ENCODE measurements at places on chromosomes 1 and 21. TPM values are rescaled to one million over a fixed set of nuclear protein-coding genes. Genes with fewer than 3 reads are reported as not detected.

IL20 gene
- total RNA-seq = not detected

CR1L gene
- not detected for total RNA-seq

RAB3B gene
- 0.06 TPM for total RNA-seq

TAL1 gene
- total RNA-seq = not detected

SRGAP2B gene
- total RNA-seq = 15.0 TPM

TSPAN2 gene
- 0.26 TPM for total RNA-seq

CCDC24 gene
- total RNA-seq = 1.0 TPM

RAB29 gene
- total RNA-seq = 31.7 TPM

SPRR5 gene
- not detected for total RNA-seq

DNA sequence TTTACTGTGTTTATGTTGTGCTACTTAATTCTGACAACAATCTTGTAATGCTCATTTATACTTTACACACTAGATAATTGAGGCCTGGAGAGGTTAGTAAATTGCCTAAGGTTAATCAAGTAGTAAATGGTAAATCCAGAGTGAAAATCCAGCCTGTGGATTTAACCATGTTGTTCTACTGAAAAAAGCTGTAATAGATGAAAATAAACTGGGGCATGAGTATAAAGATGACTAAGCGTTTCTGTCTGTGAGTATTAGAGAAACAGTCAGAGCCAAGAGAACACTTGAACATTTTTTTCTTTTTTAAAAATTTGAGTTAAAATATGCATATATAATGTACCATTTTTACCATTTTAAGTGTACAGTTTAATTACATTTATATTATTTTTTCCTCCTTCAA lies 47.9 kb upstream of the LEPR start:
- no peak overlapping the region for H3K27ac ChIP-seq
- DNase-seq = no peak
- peaks cover 10% of the 10 kb centered on the region for H3K27me3 ChIP-seq
- H3K4me1 ChIP-seq = no peaks in the 10 kb centered on the region
- H3K36me3 ChIP-seq = no peaks in the 10 kb centered on the region

DNA sequence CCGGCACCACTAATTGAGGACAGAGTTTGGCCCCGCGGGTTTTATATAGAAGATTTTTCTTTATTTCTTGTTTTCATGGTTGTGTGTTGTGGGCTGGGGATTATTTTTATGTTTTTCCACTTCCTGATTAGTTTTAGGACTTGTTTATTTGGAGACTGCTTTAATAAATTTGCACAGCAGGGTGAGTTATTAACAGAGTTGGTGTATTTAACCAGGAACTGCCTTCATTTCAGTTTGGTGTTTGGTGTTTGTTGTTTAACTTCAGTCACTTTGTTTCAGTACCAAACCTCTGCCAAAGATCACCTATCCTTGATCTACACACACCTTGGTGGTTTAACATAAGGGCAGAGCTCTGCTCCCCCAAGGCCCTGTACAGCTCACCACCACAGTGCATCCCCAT lies 103.5 kb upstream of the LMO4 start:
- DNase-seq = no peak
- H3K4me3 ChIP-seq = no peak overlapping the region
- H3K4me1 ChIP-seq = no peaks in the 10 kb centered on the region
- H3K27ac ChIP-seq = no peak overlapping the region
- H3K36me3 ChIP-seq = no peaks in the 10 kb centered on the region

- no peaks in the 10 kb centered on the region for H3K27me3 ChIP-seq
- H3K27ac ChIP-seq = peak overlapping the region; percentile 99
- DNase-seq = no peak
Measured at GRCh38 chr1:244971552-244972216, 107.3 kb upstream of the HNRNPU start.

DNA sequence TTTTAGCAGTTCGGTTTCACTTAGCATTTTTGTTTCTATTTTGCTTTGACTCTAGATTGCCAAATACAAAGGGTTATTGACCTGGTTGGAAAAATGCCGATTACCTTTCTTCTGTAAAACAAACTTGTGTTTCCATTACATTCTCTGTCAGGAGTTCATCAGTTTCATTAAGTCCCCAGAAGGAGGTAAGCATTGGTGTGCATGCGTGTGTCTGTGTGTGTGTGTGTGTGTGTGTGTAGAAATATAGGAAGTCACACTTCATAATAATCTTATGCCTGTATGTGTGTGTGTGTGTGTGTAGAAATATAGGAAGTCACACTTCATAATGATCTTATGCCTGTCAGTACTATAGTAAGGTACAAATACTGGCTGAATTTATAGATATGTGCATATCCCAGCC lies 10.0 kb downstream of the RGSL1 start:
- H3K36me3 ChIP-seq = no peaks in the 10 kb centered on the region
- peaks cover 29% of the 10 kb centered on the region for H3K27me3 ChIP-seq
- H3K4me1 ChIP-seq = no peaks in the 10 kb centered on the region
- H3K4me3 ChIP-seq = no peak overlapping the region
- DNase-seq = no peak
- H3K27ac ChIP-seq = no peak overlapping the region

- H3K27me3 ChIP-seq = peaks cover 47% of the 10 kb centered on the region
- peak overlapping the region; percentile 62 for H3K4me3 ChIP-seq
- no peaks in the 10 kb centered on the region for H3K36me3 ChIP-seq
- peaks cover 13% of the 10 kb centered on the region for H3K4me1 ChIP-seq
- no peak for DNase-seq
Measured at GRCh38 chr1:184152434-184152898, 100.9 kb downstream of the TSEN15 start.

GRCh38 chr1:232894436-232894835 lies 56.0 kb upstream of the NTPCR start:
- no peak for DNase-seq
- H3K4me3 ChIP-seq = no peak overlapping the region
- peaks cover 5% of the 10 kb centered on the region for H3K27me3 ChIP-seq
- no peak overlapping the region for H3K27ac ChIP-seq
- H3K36me3 ChIP-seq = no peaks in the 10 kb centered on the region
- peaks cover 4% of the 10 kb centered on the region for H3K4me1 ChIP-seq

GRCh38 chr21:33866826-33867225 lies 48.8 kb downstream of the ATP5PO start:
- H3K27ac ChIP-seq = no peak overlapping the region
- DNase-seq = no peak
- H3K27me3 ChIP-seq = no peaks in the 10 kb centered on the region
- H3K4me3 ChIP-seq = no peak overlapping the region

GRCh38 chr1:37453647-37454046 lies 20.7 kb upstream of the ZC3H12A start:
- DNase-seq = no peak
- H3K27ac ChIP-seq = no peak overlapping the region
- no peaks in the 10 kb centered on the region for H3K27me3 ChIP-seq
- no peaks in the 10 kb centered on the region for H3K36me3 ChIP-seq
- H3K4me3 ChIP-seq = no peak overlapping the region
- H3K4me1 ChIP-seq = peaks cover 14% of the 10 kb centered on the region

GRCh38 chr1:21552715-21553114 lies 43.5 kb downstream of the ALPL start:
- peaks cover 1% of the 10 kb centered on the region for H3K4me1 ChIP-seq
- DNase-seq = no peak
- no peak overlapping the region for H3K4me3 ChIP-seq
- H3K36me3 ChIP-seq = no peaks in the 10 kb centered on the region
- H3K27ac ChIP-seq = no peak overlapping the region
- peaks cover 32% of the 10 kb centered on the region for H3K27me3 ChIP-seq

GRCh38 chr1:184906761-184907160 lies 67.5 kb downstream of the NIBAN1 start:
- no peaks in the 10 kb centered on the region for H3K36me3 ChIP-seq
- DNase-seq = no peak

GRCh38 chr1:196623079-196623478 lies 14.8 kb upstream of the KCNT2 start:
- H3K4me3 ChIP-seq = no peak overlapping the region
- DNase-seq = no peak
- no peaks in the 10 kb centered on the region for H3K36me3 ChIP-seq
- H3K27me3 ChIP-seq = no peaks in the 10 kb centered on the region
- H3K27ac ChIP-seq = no peak overlapping the region
- no peaks in the 10 kb centered on the region for H3K4me1 ChIP-seq
